PC-9 (cell line): ENCODE measurements at places on chromosomes 2 and 18. TPM values are rescaled to one million over a fixed set of nuclear protein-coding genes. Genes with fewer than 3 reads are reported as not detected.

DNA sequence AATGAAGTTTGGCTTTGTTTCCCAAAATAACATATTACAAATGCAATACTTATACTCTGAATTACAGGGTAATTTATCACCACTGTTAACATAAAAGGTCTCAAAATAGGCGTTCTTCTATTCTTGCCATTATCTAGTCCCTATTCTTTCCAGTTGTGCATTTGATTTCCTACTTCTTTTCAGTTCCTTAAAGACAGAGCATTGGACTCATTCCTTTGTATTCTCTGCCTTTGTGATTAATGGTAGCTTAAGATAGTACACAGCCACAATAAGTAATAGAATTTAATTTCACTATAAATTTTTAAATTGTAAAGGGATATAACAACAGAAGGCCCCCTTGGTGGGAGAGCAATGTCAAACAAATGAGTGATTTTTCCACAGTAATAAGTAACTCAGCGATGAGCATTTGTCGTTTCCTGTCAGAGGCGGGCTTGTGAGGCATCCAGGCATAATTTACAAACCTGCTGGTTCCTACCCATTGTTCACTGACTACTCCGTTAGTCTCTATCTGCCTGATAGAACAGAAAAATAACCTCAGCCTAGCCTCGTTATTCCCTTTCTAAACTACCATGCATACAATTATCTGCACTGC lies 456.6 kb upstream of the REG3G start:
- no peak for DNase-seq
- no peaks in the 10 kb centered on the region for H3K4me1 ChIP-seq
- H3K36me3 ChIP-seq: no peaks in the 10 kb centered on the region
- no peak overlapping the region for H3K4me3 ChIP-seq
- no peaks in the 10 kb centered on the region for H3K27me3 ChIP-seq
- H3K27ac ChIP-seq: no peak overlapping the region

DNA sequence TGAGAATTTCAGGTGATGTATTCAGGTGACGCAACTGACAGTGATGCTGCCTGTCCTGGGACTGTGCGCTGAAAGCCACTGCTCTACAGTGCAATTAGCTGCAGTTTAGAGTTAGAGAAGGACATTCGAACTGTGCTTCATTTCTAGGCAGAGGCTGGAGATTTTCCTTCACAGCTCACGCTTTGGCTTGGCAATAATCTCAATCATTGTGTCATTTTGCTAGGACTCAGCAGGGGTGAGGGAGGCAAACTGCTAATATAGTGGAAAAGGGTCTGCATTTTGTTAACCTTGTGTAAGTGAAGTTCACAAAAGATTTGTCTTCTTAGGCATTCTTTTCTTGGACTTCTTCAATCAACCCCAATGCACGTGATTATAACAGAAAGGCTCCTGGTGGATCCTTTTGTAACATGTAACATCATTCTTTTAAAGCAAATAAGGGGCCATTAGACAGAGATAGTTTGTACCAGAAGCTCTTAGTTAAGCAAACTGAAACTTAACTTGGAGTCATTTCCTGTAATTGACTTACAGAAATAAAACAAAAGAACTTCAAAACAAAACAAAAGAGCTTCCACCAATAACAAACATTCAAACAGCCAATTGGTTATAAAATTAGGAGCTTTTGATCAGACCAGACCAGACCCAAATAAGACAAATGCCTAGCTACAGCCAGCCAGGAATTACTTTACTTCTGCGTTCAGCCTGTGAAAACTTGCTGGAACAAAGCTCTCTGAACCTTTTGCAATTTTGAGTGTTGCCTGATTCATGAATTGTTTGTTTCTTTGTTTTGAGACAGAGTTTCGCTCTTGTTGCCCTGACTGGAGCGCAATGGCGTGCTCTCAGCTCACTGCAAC lies 1376.3 kb upstream of the CELF4 start:
- peak overlapping the region; percentile 56; the same call in 1 of the 2 replicates for H3K4me3 ChIP-seq
- H3K27ac ChIP-seq: peak overlapping the region; percentile 82
- no peaks in the 10 kb centered on the region for H3K27me3 ChIP-seq

- no peaks in the 10 kb centered on the region for H3K27me3 ChIP-seq
- peaks cover 37% of the 10 kb centered on the region for H3K4me1 ChIP-seq
- no peak overlapping the region for H3K27ac ChIP-seq
- H3K36me3 ChIP-seq: no peaks in the 10 kb centered on the region
These were observed 175.7 kb upstream of the HAAO start for GRCh38 chr2:42967959-42968674.

DNA sequence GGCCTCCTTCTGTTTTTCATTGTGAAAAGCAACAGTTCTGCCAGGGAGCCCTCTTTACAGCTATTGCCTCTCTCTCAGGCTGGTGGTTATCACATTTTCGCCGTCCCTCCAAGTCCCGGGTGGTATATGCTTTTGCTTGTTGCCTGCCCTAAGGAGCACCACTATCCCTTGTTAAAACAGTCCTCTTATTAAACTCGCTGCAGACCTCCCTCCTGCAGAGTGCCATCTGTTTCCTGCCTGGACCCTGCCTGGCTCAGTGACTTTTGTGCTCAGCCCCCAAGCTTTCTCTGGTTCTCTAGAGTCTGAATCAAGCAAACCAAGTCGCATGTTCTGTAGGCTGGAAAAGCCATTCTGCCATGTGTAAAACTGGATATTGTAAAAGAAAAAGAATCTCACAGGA lies 72.1 kb upstream of the FHL2 start:
- no peak overlapping the region for H3K4me3 ChIP-seq
- no peaks in the 10 kb centered on the region for H3K36me3 ChIP-seq
- H3K4me1 ChIP-seq: peaks cover 15% of the 10 kb centered on the region
- no peak overlapping the region for H3K27ac ChIP-seq
- H3K27me3 ChIP-seq: no peaks in the 10 kb centered on the region
- DNase-seq: no peak

GRCh38 chr2:73759904-73760303 lies 20.0 kb downstream of the DUSP11 start:
- peaks cover 11% of the 10 kb centered on the region; the same call in 1 of the 2 replicates for H3K36me3 ChIP-seq
- H3K27me3 ChIP-seq: no peaks in the 10 kb centered on the region
- no peaks in the 10 kb centered on the region for H3K4me1 ChIP-seq

DNA sequence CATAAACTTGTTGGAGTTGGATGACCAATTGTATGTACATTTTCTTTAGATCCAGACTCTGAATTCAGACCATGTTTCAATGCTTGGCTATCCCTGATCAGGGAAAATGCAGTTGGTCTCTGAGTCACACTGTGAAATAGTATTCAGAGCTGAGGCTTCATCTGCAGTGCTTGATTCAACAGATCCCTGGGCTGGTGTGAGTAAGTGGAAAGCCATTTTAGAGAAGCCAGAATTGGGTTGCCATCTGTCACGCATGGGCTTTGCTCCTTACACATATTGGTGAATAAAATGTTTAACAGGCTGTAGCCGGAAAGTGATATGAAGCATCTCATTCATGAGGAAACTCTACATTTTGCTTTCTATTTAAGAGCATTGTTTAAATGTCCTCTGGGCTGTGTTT lies 50.0 kb upstream of the ACYP2 start:
- no peak overlapping the region for H3K4me3 ChIP-seq
- H3K27ac ChIP-seq: no peak overlapping the region
- no peaks in the 10 kb centered on the region for H3K27me3 ChIP-seq
- no peaks in the 10 kb centered on the region for H3K4me1 ChIP-seq

DNA sequence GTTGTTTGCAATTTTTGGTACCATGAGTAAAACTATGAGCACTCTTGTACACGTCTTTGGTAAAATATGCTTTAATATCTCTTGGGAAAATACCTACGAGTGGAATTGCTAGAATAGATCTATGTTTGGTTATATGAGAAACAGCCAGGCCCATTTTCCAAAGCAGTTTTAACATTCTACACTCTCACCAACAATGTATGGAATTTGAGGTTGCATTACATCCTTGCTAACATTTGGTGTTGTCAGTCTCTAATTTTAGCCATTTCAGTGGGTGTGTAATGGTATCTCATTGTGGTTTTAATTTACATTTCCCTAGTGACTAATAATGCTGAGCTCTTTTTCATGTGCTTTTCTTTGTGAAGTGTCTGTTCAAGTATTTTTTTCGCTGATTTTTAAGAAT lies 118.9 kb upstream of the TCF4 start:
- no peak overlapping the region for H3K27ac ChIP-seq
- H3K27me3 ChIP-seq: no peaks in the 10 kb centered on the region
- H3K4me1 ChIP-seq: no peaks in the 10 kb centered on the region
- DNase-seq: no peak

GRCh38 chr2:63780518-63781155 lies 61.1 kb upstream of the UGP2 start:
- no peak overlapping the region for H3K4me3 ChIP-seq
- H3K4me1 ChIP-seq: no peaks in the 10 kb centered on the region
- no peak for DNase-seq
- H3K27me3 ChIP-seq: no peaks in the 10 kb centered on the region

DNA sequence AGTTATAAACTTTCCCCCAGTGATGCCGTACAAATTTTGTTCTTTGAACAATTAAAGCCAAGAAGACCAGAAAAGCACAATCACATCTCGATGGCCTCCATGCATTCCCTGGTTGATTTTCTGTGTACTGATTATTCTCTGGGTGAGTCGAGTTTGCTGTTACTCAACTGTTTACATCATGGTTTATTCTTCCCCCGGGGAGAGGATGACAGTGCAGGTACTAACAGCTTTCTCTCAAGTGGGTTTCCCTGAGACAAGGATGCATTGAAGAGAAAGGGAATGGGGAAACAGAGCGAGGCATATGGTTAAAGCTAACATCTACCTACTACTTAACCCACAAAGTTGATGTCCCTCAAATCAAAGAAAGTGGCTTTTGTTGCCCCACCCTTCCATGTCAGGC lies 410.8 kb upstream of the FANCL start:
- H3K36me3 ChIP-seq: no peaks in the 10 kb centered on the region
- H3K27me3 ChIP-seq: peaks cover 5% of the 10 kb centered on the region; the same call in 1 of the 2 replicates
- DNase-seq: no peak
- H3K4me1 ChIP-seq: no peaks in the 10 kb centered on the region
- H3K27ac ChIP-seq: no peak overlapping the region

GRCh38 chr2:181380581-181380980 lies 76.6 kb upstream of the ITGA4 start:
- DNase-seq: no peak
- no peak overlapping the region for H3K4me3 ChIP-seq
- H3K36me3 ChIP-seq: no peaks in the 10 kb centered on the region
- H3K27me3 ChIP-seq: no peaks in the 10 kb centered on the region
- H3K4me1 ChIP-seq: no peaks in the 10 kb centered on the region
- no peak overlapping the region for H3K27ac ChIP-seq

DNA sequence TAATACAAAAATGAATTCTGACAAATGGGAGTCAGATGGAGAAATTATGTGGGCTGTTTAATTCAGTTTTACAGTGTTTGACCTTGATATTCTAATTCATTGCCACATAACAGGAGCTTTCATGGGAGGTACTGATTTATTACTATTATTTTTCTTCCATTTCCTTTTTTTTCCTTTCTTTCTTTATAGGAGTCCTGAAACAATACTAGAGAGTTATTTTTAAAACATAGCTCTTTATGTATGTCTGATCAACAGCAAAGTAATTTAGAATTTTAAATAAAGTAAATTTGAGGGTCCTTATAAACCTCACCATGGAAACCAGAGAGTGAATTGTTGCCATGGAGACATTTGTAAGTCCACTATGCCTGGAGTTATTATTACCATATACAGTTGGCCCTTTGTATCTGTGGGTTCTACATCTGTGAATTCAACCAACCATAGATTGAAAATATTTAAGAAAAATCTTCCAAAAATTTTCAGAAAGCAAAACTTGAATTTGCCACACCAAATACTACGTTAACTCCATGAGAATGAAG lies 40.9 kb upstream of the PPP4R1 start:
- peak overlapping the region; percentile 48 for H3K27ac ChIP-seq
- H3K4me1 ChIP-seq: peaks cover 61% of the 10 kb centered on the region
- DNase-seq: no peak
- no peaks in the 10 kb centered on the region for H3K27me3 ChIP-seq
- H3K4me3 ChIP-seq: no peak overlapping the region

- H3K36me3 ChIP-seq: no peaks in the 10 kb centered on the region
- H3K4me1 ChIP-seq: peaks cover 24% of the 10 kb centered on the region
These were observed 38.1 kb upstream of the TCF7L1 start for GRCh38 chr2:85095094-85095493.

- H3K4me1 ChIP-seq: no peaks in the 10 kb centered on the region
- H3K36me3 ChIP-seq: no peaks in the 10 kb centered on the region
- H3K27ac ChIP-seq: no peak overlapping the region
- no peak overlapping the region for H3K4me3 ChIP-seq
These were observed 447.3 kb downstream of the KCNJ3 start for GRCh38 chr2:155145758-155146229.

GRCh38 chr2:231190531-231191197 lies 7.8 kb upstream of the ARMC9 start:
- H3K4me1 ChIP-seq: no peaks in the 10 kb centered on the region
- no peaks in the 10 kb centered on the region for H3K36me3 ChIP-seq
- DNase-seq: no peak
- H3K4me3 ChIP-seq: no peak overlapping the region
- H3K27ac ChIP-seq: no peak overlapping the region

DNA sequence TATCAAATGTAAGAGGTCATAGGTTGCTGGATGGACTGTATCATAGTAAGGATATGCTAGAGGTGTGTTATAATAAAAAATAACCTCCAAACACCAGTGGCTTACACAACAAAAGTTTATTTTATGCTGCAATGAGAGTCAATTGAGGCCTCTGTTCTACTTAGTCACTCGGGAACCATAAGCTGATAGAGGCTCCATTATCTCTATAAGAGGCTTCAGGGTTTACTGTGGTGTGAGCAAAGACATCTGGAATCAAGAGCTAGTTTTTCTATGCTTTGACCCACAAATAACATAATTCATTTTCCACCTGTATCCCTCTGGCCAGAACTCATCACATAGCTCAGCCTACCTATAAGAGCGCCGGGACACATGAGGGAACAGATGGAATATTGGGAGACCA lies 47.5 kb upstream of the NEMP2 start:
- no peak overlapping the region for H3K27ac ChIP-seq
- peaks cover 6% of the 10 kb centered on the region; the same call in 1 of the 2 replicates for H3K4me1 ChIP-seq
- no peaks in the 10 kb centered on the region for H3K27me3 ChIP-seq
- H3K4me3 ChIP-seq: no peak overlapping the region
- no peaks in the 10 kb centered on the region for H3K36me3 ChIP-seq

DNA sequence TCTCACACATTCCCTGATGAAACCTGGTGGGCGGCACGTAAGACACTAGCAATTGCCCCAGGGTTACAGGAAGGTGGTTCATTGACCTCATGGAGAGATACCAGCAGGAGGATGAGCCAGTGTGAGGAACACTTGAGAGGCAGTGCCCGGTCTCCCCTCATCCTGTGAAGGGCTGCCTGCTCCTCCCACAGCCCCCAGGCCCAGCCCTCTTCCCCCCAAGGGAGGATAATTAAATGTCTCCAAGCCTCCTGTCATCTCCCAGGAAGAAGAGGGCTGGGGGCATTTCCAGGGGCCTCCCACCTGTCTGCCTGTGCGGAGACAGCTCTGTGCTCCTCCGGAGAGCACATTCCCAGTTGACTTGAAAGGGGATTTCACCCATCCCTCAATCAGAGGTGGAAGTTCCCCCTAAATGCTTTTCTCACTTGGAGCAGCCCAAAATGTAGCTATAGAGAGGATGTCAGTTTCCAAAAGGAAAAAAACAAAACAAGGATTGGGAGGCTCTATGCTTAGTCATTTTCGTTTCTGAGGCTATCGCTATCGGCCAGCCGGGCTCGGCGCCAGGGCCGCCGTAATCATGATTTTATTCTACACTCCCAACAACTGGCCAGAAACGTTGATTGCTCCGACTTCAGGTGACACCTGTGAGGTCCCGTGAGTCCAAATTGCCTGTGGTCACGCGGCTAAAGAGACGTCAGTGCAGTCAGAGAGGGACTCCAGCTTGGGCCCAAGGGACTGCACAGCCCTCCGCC lies 7.1 kb downstream of the KCNF1 start:
- DNase-seq: no peak
- H3K4me1 ChIP-seq: peaks cover 5% of the 10 kb centered on the region; the same call in 1 of the 2 replicates
- no peak overlapping the region for H3K4me3 ChIP-seq

GRCh38 chr2:41955316-41956043 lies 92.3 kb upstream of the PKDCC start:
- no peak overlapping the region for H3K4me3 ChIP-seq
- no peaks in the 10 kb centered on the region for H3K27me3 ChIP-seq

SOX11 gene
- not detected in 2 replicates for total RNA-seq

SCYGR4 gene
- not detected in 2 replicates for total RNA-seq
